ENCODE measurements at places on chromosomes 2 and 18.

GRCh38 chr2:9703701-9704221, 73.0 kb upstream of the YWHAQ start:
- DNase-seq: no peak

DNA sequence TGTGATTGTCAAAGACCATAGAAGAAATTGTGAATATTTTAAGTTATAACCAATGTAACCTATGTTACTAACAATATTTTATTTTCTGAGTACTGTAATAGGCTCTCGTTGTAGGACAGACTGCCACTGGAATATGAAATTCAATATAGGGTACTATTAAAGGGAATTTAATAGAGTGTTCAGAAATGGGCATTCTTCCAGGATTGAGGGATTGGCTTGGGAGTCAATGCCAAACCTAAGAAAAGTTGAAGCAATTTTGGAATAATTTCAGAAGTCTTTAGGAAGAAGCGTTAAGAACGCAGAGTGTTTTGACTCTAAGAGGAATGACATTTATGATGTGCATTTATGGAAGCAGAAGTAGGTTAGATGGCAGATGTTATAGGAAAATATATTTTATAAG, 79.0 kb downstream of the ACVR2A start:
- DNase-seq: no peak

DNA sequence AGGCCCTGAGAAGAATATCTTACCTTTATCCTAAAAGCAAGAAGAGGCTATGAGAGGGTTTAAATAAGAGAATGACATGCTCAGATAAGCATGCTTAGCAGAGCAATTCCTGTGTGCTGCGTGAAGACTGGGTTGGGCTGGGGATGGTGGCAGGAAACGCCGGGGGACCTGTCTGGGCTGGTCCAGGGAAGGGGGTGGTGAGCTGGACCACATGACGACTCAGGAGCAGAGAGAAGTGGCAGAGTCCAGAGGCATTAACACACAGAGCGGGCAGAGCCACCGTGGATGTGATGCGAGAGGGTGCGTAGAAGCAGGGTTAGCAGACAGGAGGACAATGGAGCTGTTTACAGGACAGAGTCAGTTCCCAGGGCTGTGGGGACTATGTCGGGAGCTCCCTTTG, 84.5 kb downstream of the ZBTB7C start:
- DNase-seq: no peak

- DNase-seq: no peak
These were observed 266.8 kb upstream of the SIX3 start for GRCh38 chr2:44674473-44675284.

DNA sequence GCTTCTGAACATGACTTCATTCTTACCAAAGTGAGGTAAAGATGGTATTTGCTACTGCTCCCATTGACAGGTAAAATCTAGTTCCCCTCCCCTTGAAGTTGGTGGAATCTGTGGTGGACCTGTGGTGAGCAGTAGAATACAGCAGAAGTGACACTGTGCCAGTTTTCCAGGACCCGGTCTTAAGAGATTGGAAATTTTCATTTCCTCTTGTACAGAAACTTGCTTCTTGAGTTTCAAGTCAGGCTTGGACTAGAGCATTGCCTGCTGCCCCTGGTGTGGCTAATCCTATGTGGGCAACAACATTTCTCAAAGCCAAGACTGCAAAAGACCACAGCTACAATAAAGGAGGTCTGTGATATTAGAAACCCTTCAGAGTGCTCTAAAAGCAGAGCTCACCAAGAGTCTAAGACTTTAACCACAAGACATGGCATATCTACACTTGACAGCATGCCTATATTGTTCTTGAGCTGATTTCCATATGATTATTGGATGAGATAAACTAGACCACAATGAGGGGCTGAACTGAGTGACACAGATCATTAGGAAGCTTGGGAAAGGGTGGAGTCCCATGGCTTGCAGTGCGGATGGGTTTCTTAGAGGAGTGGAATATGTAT, 458.1 kb downstream of the BCL11A start:
- DNase-seq: no peak

- DNase-seq: no peak
These were observed 145.3 kb upstream of the ITGA4 start for GRCh38 chr2:181311837-181312236.

DNA sequence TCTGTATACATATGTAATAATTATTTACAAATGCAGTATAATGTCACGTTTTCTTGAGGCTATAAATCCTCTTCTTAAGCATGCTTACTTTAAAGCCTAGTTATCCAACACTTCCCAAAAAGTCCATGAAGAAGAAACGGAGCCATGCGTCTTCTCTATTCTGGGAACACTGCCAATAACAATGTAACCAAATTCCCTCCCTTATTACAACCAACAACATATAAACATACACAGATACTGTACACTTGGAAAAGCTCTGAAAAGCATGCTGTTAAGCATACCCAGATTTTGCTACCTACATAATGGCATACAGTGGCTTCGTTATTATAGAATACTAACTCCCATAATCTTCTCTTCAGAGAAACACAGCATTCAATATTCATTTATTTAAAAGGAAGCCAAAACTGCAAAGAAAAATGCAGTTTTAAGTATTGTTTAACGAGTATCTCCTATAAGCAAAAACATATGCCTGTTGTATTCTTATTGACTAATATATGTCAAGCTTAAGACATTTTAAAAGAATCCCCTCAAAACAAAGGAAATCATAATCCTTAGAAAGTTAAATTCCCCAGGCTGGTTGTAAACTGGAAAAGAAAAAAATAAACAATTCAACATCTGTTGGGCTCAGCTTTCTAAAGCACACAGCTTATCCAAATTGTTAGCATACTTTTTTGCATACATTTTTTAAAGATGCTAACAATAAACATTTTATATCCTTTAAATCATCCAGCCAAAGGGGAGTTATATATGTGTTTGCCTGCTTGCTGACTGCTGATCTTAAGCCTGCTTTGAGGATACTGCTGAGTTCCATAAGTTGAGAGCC, 83.4 kb downstream of the SLC25A12 start:
- DNase-seq: no peak

- DNase-seq: no peak
These were observed 115.6 kb downstream of the AP1S3 start for GRCh38 chr2:223721746-223722145.

GRCh38 chr2:70182689-70183088, 8.1 kb downstream of the C2orf42 start:
- no peak for DNase-seq

DNA sequence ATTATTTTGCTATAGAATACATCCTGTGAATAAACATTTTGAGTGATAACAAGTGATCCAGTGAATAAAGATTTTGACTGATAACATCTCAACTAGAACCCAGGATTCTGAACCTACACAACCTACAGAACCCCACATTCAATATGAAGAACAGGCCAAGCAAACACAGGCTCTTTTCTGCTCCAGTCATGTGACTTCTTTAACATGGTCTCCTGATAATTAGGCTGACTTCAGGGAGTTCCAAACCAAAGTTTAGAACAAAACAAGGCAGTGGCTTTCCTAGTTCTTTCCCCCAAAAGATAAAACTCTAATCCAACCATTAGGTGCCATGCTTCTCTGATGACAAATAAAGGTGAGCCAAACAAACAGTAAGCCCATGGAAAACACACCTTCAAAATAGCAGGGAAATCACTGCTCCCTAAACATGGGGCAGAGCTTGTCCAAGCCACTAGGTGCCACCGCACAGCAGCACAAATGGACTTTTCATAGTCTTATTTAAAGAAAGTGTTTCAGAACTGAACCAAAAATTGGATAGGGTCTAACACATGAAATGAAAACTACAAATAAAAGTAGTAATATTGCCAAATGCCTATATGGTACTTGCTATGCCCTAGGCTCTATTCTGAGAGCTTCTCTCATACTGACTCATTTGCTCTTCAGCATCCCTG, 95.3 kb downstream of the EVA1A start:
- DNase-seq: no peak

- no peak for DNase-seq
These were observed 68.7 kb downstream of the DIS3L2 start for GRCh38 chr2:232030229-232030628.

GRCh38 chr2:161223139-161223732, 63.0 kb downstream of the TANK start:
- no peak for DNase-seq

DNA sequence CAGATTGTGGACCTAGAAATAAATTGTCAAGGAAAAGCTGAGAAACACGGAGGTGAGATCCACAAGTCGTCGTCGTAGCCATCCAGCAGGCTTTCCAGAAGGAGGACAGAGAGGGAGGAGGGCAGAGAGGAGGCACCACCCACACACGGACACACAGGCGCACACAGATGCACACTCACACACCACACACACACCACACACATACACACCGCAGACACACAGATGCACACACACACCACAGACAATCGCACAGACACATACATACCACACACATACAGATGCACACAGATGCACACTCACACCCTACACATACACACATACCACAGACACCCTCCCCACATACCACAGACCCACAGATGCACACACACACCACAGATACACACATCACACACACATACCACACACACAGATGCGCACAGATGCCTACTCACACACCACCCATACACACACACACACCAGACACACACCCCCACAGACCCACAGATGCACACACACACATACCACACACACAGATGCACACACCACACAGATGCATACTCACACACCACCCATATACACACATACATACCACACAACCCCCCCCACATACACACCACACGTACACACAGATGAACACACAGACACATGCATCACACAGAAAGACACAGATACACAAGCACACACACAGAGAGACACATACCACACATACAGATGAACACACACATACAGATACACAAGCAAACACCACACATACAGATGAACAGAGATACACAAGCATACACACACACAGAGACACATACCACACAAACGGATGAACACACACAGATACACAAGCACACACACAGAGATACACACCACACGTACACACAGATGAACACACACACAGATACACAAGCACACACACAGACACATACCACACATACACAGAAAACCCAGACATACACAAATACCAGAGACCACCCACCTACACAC, 12.7 kb upstream of the BOK start:
- no peak for DNase-seq

- DNase-seq: no peak
These were observed 959.4 kb upstream of the CELF4 start for GRCh38 chr18:38525039-38525438.

DNA sequence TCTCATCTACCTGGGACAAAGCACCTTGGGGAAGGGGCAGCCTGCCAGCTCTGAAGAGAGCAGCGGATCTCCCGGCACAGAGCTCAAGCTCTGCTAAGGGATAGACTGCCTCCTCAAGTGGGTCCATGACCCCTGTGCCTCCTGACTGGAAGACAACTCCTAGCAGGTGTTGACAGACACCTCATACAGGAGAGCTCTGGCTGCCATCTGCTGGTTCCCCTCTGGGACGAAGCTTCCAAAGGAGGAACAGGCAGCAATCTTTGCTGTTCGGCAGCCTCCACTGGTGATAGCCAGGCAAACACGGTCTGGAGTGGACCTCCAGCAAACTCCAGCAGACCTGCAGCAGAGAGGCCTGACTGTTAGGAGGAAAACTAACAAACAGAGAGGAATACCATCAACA, 549.9 kb upstream of the LRATD1 start:
- DNase-seq: no peak

DNA sequence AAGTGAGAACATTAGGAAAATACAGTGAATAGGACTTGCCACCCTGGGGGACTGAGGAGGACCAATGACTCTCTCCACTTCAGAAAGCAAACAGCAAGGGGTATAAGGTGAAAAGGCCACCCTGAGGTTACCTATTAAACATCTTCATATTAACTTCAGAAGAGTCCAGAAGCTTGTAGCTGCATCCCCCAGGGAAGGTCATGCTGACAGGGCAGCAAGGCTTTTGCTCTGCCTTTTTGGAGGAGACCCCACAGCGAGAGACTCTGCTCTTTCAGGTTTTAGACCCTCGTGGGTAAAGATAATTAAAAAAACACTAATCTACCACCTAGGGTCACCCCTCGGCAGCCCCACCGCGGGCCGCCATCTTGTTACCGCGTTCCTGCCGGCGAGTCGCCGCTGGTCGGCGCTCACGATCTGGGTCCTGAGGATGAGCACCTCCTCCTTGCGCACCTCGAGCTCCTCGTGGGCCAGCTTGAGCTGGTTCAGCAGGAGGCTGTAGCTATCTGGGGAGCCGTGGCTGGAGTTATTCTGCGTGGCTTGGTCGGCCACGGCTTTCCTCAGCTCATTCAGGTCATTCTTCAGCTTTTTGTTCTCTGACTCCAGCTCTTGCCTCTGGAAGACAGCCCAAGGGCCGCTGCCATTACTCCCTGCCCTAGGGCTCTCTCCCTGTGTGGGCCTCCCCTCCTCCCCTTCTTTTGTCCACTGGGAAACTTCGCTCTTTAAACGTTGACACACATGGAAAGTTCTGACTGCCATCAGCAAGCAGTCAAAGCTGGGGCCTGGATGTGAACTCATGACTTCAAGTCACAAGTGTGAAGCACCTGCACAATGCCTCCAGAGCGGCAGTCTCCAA, 50.7 kb upstream of the ACAA2 start:
- no peak for DNase-seq

GRCh38 chr2:213151437-213152064, at the start of gene IKZF2:
Gene IKZF2, minus strand, starts transcription at chr2:213151612. Its CDS starts 2,983 bp downstream, at chr2:213148629.
- DNase-seq: peak; percentile 86

GRCh38 chr2:149125031-149125725, 86.7 kb downstream of the LYPD6B start:
- no peak for DNase-seq

- no peak for DNase-seq
These were observed 136.7 kb upstream of the CAVIN2 start for GRCh38 chr2:191983591-191983990.

- DNase-seq: no peak
These were observed 100.1 kb upstream of the ITGB6 start for GRCh38 chr2:160300203-160300602.

- no peak for DNase-seq
These were observed 458 bp downstream of the HYCC2 start for GRCh38 chr2:201070948-201071478.

GRCh38 chr2:99621106-99621505, 131.3 kb upstream of the REV1 start:
- DNase-seq: no peak

DNA sequence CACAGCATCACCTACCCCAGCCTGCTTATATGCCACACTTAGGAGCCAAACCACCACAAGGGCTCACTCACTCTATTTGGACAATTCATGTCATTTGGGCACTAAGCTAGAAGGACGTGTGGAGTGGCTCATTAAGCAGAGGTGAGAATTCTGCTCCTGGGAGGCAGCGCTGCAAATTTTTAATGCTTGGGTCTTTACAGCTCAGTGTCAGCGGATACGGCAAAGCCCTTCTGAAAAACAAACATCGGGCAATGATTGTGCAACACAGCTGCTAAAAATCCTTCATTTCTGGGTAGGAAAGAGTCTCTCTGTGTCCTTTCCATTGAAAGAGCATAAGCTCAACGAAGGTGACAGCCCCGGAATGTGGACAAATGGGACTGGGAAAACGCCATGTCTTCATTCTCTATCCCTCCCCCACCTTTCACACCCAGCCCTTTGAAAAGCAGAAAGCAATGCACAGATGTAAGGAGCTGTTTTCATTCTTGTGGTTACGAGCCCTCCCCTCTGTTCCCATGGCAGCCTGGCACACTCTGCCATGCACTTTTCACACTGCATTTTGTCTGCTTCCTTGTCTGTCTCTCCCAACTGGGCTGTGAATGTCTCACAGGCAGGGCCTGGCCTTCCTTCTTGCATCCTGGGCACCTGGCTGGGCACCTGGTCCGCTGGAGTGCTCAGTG, 16.0 kb downstream of the TMEM177 start:
- no peak for DNase-seq
